Hindlimb muscle (tissue), 1 donor: ENCODE measurements at places on chromosomes 3 and 15. TPM values are rescaled to one million over a fixed set of nuclear protein-coding genes. Genes with fewer than 3 reads are reported as not detected.

GRCh38 chr3:24503616-24504113 is 9.0 kb upstream of the THRB start:
- no peak for DNase-seq

GRCh38 chr3:194282436-194283122 is 68.5 kb downstream of the CPN2 start:
- no peak for DNase-seq

GRCh38 chr15:58179741-58180381 is 41.7 kb downstream of the AQP9 start:
- no peak for DNase-seq

The SH2D7 gene
- polyA plus RNA-seq: 0.12 TPM
